ENCODE measurements at places on chromosomes 1 and 21.

- no peak for DNase-seq
Observed at GRCh38 chr1:145898756-145899155, 11.1 kb downstream of the ITGA10 start.

- DNase-seq = no peak
Observed at GRCh38 chr1:224380003-224380402, 23.3 kb downstream of the CNIH4 start.

- DNase-seq = no peak
Observed at GRCh38 chr1:213466541-213466940, 415.5 kb downstream of the RPS6KC1 start.

- no peak for DNase-seq
Observed at GRCh38 chr1:198447468-198447867, 93.0 kb downstream of the ATP6V1G3 start.

DNA sequence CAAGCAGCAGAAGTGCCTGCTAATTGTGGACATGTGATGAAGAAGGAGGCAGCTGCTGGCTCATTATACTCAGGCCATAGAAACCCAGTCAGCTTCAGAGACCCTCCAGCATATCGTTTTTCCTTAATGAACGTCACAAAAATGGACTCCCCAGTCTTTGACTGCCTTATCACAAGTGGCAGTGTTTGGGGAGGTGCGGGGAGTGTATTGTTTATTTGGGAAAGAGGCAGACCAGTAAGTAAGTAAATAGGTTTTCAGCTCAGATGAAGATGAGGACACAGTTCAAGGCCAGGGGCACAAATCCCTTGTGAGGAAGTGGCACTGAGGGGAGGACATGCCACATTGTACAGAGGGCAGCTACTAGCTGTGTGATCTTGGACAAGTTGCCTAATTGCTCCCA, 43.5 kb upstream of the NRDC start:
- DNase-seq = no peak

- no peak for DNase-seq
Observed at GRCh38 chr1:151012684-151013471, 4.6 kb downstream of the PRUNE1 start.

- DNase-seq = no peak
Observed at GRCh38 chr1:239434181-239434580, 47.8 kb downstream of the CHRM3 start.

GRCh38 chr1:203442821-203443220, 32.8 kb upstream of the PRELP start:
- no peak for DNase-seq
